Spinal cord (tissue), 10 donors: ENCODE measurements at places on chromosomes 2 and 18. TPM values are rescaled to one million over a fixed set of nuclear protein-coding genes. Genes with fewer than 3 reads are reported as not detected.

The DLGAP1 gene
- 30.7 TPM for polyA plus RNA-seq

The ACKR3 gene
- polyA plus RNA-seq, result 14.9 TPM

The POMC gene
- 4.9 TPM for polyA plus RNA-seq

The KIF3C gene
- polyA plus RNA-seq, result 132 TPM

The ST6GAL2 gene
- 74.2 TPM for polyA plus RNA-seq

The EPC2 gene
- 40.9 TPM for polyA plus RNA-seq

The NGEF gene
- polyA plus RNA-seq, result 46.3 TPM

The DSG1 gene
- 0.17 TPM for polyA plus RNA-seq

The TXNDC2 gene
- 0.35 TPM for polyA plus RNA-seq

The TSPYL6 gene
- polyA plus RNA-seq, result 0.50 TPM

The TUBA3E gene
- not detected for polyA plus RNA-seq

The MTA3 gene
- 54.8 TPM for polyA plus RNA-seq

The HOXD12 gene
- not detected for polyA plus RNA-seq

The ANKRD23 gene
- 14.4 TPM for polyA plus RNA-seq

The UGT1A4 gene
- not detected for polyA plus RNA-seq

The SCTR gene
- 1.6 TPM for polyA plus RNA-seq
